ENCODE measurements at places on chromosomes 7 and 10.

DNA sequence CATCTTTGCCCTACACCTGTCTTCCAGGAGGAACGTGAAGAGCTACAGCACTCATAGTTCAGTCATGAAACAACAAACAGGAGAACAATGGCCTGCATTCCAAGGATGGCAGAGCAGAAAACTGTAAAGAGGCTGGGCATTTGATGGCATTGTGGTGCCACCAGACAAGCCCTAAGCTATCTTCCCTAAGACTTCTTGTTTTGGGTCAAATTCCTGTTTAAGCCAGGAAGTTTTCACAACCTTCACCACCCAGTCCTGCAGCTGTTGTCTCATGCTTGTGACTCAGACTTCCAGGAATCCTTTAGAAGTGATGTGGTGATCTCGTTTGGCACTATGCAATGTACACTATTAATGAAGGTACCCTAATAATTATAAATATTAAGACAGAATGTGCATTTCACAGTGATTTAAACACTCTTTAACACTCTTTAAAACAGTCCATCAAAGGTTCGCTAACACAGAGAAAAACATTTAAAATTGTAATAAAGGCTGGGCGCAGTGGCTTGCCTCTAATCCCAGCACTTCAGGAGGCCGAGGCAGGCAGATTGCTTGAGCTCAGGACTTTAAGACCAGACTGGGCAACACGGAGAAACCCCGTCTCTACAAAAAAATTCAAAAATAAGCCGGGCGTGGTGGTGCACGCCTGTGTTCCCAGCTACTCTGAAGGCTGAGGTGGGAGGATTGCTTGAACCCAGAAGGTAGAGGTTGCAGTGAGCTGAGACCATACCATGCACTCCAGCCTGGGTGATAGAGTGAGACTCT is 2.7 kb upstream of the HERPUD2 start:
- DNase-seq = no peak

DNA sequence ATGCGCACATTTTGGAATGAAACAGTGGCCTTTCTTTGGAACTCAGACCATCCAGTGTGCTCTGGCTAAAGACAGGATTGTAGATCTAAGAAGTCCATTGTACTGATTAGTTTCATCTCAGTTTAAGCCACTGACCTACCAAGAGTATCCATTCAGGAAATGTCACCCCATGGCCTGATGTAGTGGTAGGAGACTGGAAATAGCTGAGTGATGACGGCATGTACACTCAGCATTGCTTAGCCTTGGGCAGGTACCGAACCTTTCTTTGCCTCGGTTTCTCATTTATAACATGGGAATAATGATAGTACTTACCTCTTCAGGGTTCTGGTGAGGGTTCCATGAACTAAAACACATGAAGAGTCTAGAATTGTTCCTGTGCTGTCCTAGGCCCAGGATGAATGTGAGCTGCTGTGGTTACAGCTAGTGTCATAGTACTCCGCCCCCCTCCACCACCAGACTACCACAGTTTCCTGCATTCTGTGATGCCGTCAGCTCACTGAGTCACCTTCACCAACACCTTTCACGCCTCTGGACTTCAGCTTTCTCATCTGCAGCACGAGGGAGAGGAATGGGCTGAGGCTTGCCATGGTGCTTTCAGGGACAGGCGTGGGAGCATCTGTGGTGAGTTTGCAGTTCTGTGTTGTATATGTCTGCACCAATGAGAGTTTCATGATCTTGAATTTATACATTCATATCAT is 484.0 kb upstream of the GALNT17 start:
- no peak for DNase-seq

- peak; percentile 64 for DNase-seq
Measured at GRCh38 chr7:46774515-46774914, 807.4 kb downstream of the TNS3 start.

GRCh38 chr10:45308707-45309106 is 6.7 kb downstream of the OR13A1 start:
- no peak for DNase-seq

GRCh38 chr10:24383681-24384106 is 174.8 kb downstream of the KIAA1217 start:
- peak; percentile 85 for DNase-seq

GRCh38 chr10:116470071-116470470 is 42.4 kb downstream of the PNLIPRP3 start:
- DNase-seq = no peak

DNA sequence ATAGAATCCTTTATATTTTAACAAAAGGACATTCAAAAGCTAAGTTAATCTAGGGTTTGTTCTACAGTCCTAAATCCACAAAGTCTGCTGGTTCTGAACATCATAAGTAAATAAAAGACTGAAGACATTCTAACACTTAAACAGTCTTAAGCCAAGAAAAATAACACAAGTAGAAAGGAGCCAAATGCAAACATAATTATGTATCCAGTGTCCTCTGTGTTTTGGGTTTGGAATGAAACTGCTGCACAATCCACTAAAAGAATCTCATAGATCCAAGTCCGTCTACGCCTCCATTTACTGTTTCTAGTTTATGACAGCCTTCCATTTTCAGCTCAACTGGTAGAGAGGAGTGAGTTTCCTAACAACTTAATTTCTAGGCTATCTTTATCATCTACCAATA is 623.6 kb upstream of the FZD8 start:
- DNase-seq = no peak

DNA sequence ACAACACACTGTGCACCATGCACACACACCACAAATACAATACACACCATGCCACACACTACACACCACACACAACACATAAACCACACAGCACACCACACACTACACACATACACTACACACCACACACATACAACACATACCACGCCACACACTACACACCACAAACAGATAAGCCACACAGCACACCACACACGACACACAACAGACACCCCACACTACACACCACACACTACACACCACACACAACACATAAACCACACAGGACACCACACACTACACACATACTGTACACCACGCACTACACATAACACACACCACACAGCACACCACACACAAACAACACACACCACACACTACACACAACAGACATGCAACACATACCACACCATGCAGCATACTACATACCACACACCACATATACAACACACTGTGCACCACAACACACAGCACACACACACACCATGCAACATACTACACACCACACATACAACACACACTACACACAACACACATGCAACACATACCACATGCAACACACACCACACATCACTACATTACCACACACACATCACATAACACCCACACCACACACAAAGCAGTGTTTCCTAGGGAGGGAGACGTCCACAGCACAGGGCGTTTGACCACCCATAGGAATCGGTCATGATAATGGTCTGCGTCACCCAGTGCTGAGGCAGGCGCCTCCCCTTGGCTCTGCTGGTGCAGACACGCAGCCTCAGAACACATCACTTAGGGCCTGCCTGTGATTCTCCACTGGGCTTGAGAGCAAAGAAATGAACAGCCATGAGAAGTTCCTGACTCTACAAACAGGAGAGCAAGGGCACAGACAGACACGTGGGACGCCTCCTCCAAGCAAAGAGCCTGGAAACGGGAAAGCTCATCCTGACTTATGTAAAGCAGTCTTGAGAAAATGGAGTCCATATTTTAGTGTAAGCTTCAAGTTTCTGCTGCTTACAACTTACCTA is 458.3 kb downstream of the PTPRN2 start:
- no peak for DNase-seq

Data from Right ventricle myocardium superior (tissue), 1 donor.